PC-9 (cell line): ENCODE measurements at places on chromosomes 7 and 10. TPM values are rescaled to one million over a fixed set of nuclear protein-coding genes. Genes with fewer than 3 reads are reported as not detected.

DNA sequence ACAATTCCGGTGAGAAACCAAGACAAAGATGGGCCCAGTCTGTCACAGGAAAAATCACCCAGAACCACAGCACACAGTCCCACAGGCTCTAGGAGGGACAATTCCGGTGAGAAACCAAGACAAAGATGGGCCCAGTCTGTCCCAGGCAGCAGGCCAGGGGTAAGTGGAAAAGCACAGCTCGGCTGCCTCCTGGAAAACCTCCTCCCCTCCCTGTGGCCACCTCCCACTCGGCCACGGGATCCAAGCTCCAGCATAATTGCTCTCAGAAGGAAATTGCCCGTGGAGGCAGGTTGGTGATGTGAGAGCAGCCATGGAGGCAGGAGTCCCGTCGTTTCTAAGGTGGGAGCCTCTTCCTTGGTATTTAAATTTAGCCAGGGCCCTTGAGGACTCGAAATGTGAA lies 95.7 kb downstream of the PLXNA4 start:
- DNase-seq = no peak

- DNase-seq = peak; percentile 72
Measured at GRCh38 chr7:24732646-24733413, 24.4 kb downstream of the GSDME start.

OR2A12 gene
- not detected in 2 replicates for total RNA-seq

DNA sequence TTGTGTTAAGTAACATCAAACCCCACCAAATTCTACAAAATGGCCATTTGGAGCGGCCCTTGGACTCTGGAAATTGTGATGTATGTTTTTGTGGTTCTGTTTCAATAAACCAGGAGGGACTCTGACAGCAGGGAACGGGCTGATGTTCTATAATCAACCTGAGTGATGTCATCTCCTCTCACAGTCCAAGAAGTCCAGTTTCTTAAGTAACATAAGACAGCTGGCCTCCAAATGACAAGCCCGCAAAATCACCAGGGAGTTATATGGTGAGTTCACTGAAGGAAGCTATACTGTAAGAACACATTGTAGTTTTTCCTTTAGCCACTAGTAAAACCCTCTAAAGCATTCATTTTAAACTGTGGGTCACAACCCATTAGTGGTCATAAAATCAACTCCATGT lies 34.0 kb downstream of the GOT1 start:
- DNase-seq = no peak

MBL2 gene
- total RNA-seq = not detected in 2 replicates

DNA sequence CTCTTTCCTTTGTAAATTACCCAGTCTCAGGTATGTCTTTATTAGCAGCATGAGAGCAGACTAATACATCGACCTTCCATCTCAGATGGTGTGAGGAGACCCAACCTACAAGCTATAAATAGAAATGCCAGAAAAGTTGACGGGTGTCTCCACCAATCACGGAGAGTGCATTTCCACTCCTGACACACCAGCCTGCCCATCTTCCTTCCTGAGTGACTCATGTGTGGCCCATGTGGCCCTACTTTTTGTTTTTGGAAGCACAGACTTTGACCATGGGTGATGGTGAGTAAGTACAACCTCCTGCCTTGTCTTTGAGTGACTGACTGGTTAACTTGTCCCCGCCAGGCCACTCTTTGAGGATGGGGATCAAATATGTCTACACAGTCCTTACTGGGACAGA lies 147.0 kb downstream of the OAT start:
- DNase-seq = no peak

GRCh38 chr7:10412422-10413019 lies 561.2 kb upstream of the PHF14 start:
- no peak for DNase-seq

OR9A4 gene
- total RNA-seq = not detected in 2 replicates

- no peak for DNase-seq
Measured at GRCh38 chr7:38138171-38138570, 39.9 kb upstream of the STARD3NL start.

DNA sequence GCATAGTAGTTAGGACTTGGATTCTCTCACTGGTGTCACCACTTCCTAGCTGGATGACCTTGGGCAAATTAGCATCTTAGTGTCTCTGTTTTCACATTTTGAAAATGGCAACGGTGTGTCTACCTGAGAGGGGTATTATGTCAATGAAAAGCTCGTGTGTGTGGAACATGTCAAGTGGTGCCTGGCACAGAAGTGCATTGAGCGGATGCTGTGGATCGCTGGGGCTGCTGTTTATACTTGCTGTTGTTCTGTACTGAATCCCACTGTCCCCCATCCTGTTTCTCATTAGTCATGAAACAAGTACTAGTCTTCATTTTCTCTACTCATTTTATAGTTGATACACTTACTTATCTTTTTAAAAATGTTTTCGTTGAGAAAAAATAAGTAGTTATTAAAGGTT lies 26.1 kb downstream of the RBM33 start:
- no peak for DNase-seq

GRCh38 chr7:45702751-45703150 lies 128.6 kb downstream of the ADCY1 start:
- DNase-seq = no peak

DNA sequence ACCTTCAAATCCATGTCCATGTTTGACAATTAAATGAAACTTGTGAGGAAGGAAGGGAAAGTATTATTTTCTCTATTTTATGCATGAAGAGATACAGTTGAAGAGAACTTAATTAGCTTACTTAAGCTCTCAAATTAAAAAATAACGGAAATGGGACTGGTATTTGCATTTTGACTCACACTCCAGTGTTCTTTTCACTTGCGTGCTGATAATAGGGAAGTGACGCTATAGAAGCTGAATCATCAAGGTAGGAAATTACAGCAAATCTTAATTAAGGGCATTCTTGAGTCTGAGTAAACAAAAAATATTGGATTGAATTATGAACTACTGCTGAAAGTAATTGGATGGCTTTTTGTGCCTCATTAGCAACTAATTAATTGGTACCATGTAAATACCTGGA lies 44.0 kb upstream of the NPVF start:
- no peak for DNase-seq

- DNase-seq = no peak
Measured at GRCh38 chr7:76011442-76011861, 17.1 kb upstream of the TMEM120A start.

- DNase-seq = peak; percentile 45
Measured at GRCh38 chr7:131284702-131285419, 42.8 kb upstream of the MKLN1 start.
